ENCODE measurements at places on chromosomes 1 and 21.

DNA sequence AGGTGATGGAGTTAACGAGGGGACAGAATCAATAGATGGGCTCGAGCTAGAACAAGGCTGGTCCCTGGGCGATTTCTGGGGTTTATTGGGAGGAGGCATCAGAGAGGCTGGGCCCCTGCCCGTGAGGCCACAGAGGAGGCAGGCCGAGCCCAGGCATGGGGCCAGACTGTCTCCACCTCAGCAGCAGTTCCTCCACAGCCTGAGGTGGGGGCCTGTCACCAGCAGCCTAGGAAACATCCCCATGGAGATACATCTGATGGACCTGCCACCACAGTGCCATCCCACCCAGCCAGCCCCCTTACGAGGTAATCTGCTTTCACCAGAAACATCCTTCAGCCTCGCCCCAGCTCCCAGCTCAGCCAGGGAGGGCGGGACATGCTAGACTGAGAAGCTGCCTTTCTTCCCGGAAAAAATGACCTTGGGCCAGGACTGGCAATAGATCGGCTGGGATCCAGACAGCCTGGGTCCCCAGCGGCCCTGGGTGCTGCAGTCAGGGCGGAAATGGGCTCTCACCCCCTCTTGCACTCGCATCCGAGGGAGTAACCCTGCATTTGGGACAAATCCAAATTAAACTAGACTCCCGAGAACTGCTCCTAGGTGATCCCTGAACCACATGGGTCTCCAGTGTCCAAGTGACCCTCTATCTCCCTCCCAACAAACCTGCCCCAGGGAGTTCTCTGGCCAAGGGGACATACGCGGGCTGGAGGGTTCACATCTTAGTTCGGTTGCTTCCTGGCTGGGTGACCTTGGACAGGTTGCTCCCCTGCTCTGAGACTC is 10.0 kb upstream of the EPHA8 start:
- no peak for DNase-seq
- peaks cover 96% of the 10 kb centered on the region for H3K27me3 ChIP-seq
- H3K36me3 ChIP-seq: no peaks in the 10 kb centered on the region
- no peaks in the 10 kb centered on the region for H3K4me1 ChIP-seq
- no peak overlapping the region for H3K4me3 ChIP-seq

GRCh38 chr1:155051777-155052398 is 772 bp downstream of the ADAM15 start:
- H3K36me3 ChIP-seq: peaks cover 7% of the 10 kb centered on the region
- H3K4me1 ChIP-seq: peaks cover 22% of the 10 kb centered on the region
- peak overlapping the region; percentile 89 for H3K4me3 ChIP-seq
- peak overlapping the region; percentile 77 for H3K27ac ChIP-seq

DNA sequence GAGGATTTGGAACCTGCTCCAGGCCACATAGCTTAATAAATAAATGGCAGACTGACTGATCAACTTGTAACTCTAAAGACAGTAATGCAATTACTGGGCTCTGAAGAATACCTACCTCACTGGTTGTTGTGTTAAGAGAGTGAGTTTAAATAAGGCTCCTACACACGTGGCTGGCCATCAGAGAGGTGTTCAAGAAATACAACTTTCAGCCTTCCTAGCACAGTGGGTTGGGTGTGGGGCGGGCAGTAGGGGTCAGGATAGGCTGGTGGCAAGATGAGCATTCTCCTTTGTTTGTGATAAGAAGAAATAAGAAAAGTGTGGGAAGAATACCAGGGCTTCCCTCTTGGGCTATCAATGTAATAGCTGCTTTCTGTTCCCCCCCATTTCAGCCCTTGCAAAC is 151.3 kb downstream of the DAB1 start:
- H3K36me3 ChIP-seq: no peaks in the 10 kb centered on the region
- no peak overlapping the region for H3K27ac ChIP-seq
- no peak overlapping the region for H3K4me3 ChIP-seq
- DNase-seq: no peak
- H3K27me3 ChIP-seq: no peaks in the 10 kb centered on the region

DNA sequence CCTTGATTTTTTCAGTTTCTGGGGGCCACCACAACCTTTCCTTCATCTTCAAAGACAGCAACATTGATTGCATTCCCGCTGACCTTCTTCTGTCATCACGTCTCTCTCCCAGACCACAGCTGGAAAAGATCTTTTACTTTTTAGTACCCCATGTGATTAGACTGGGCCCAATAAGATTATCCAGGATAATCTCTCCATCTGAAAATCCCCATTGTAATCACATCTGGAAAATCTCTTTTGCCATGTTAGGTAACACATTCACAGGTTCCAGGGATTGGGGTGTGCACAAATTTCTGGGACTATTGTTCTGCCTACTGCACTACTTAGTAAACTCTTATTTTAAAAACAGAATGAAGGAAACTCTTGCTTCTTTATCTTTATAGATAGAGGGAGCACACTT is 47.1 kb upstream of the INSL5 start:
- no peaks in the 10 kb centered on the region for H3K36me3 ChIP-seq
- H3K4me3 ChIP-seq: no peak overlapping the region
- no peaks in the 10 kb centered on the region for H3K27me3 ChIP-seq

GRCh38 chr1:157961805-157962762 is 31.4 kb upstream of the KIRREL1 start:
- DNase-seq: no peak
- H3K4me1 ChIP-seq: peaks cover 5% of the 10 kb centered on the region
- no peak overlapping the region for H3K27ac ChIP-seq

- DNase-seq: no peak
- H3K36me3 ChIP-seq: peaks cover 3% of the 10 kb centered on the region
- no peaks in the 10 kb centered on the region for H3K4me1 ChIP-seq
- no peak overlapping the region for H3K27ac ChIP-seq
- no peak overlapping the region for H3K4me3 ChIP-seq
- H3K27me3 ChIP-seq: peaks cover 25% of the 10 kb centered on the region
These were observed 919 bp downstream of the CHI3L1 start for GRCh38 chr1:203185585-203185984.

DNA sequence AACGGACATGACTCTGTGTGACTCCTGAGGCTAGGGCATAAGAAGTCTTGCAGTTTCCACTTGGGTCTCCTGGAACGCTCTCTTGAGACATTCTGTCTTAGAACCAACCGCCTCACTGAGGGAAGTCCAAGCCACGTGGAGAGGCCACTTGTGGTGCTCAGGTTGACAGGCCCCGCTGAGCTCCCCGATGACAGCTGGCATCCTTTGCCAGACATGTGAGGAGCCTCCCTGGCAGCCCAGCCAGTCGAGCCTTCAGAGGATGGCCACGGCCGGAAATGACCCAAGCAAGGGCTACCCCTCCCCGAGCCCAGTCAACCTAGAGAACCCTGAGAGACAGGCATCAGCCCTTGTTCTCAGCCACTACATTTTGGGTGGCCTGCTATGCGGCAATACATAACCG is 20.7 kb downstream of the PLEKHA6 start:
- no peak overlapping the region for H3K27ac ChIP-seq
- peaks cover 14% of the 10 kb centered on the region for H3K27me3 ChIP-seq
- no peak overlapping the region for H3K4me3 ChIP-seq
- peaks cover 4% of the 10 kb centered on the region for H3K36me3 ChIP-seq
- no peak for DNase-seq
- H3K4me1 ChIP-seq: no peaks in the 10 kb centered on the region

DNA sequence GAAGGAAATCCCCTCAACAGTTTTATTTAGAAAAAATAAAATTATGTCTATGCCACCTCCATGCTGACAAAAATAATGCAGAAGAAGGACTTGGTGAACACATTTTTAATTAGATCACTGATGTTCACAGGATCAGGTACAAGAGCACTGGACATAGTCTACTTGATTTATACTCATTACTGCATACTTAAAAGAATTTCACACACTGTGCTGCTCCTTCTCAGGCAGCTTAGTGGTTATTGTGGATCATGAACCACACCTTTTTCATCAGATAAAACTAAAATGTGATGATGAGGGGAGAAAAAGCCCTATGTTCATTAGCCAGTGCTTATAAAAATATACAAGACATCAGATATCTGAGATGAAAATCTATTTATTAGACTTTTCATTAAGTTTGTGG is 103.3 kb upstream of the DPH5 start:
- peak overlapping the region; percentile 60 for H3K4me3 ChIP-seq
- no peaks in the 10 kb centered on the region for H3K36me3 ChIP-seq
- H3K4me1 ChIP-seq: peaks cover 32% of the 10 kb centered on the region
- DNase-seq: no peak

- no peak overlapping the region for H3K27ac ChIP-seq
- H3K27me3 ChIP-seq: no peaks in the 10 kb centered on the region
- H3K4me1 ChIP-seq: peaks cover 9% of the 10 kb centered on the region
- H3K4me3 ChIP-seq: no peak overlapping the region
- DNase-seq: no peak
- peaks cover 3% of the 10 kb centered on the region for H3K36me3 ChIP-seq
These were observed 86.8 kb upstream of the BCAR3 start for GRCh38 chr1:93768380-93768863.
